ENCODE measurements at places on chromosomes 3 and 15.

DNA sequence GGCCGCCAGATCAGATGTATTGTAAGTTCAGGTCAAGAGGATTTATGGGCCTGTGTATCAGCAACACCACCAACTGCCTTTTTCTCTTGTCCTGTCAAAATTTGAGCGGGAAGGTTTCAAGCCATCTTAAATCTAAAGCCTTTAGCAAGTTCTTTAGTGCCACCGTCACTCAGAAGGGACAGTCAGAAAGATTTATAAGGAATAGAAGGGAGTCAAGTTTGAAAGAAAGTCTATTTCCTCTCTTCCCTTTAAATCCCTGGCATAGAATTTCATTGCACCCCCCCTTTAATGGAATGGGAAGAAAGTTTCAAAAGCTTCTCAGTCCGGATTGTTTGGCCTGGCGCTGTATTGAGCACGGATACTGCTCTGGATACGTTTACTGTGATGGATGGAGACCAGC is 359.4 kb downstream of the FEZF2 start:
- DNase-seq, result no peak

- DNase-seq, result peak; percentile 29
Measured at GRCh38 chr15:58440158-58440910, 8.5 kb downstream of the LIPC start.

- DNase-seq, result no peak
Measured at GRCh38 chr3:123286308-123287023, 84.7 kb downstream of the SEC22A start.

GRCh38 chr3:197491923-197492664 is 63.7 kb downstream of the BDH1 start:
- no peak for DNase-seq

GRCh38 chr3:187207062-187207461 is 9.8 kb downstream of the RTP1 start:
- no peak for DNase-seq

- no peak for DNase-seq
Measured at GRCh38 chr3:140424211-140424610, 253.7 kb upstream of the TRIM42 start.

- DNase-seq, result no peak
Measured at GRCh38 chr3:43260412-43260811, 25.9 kb upstream of the SNRK start.

- peak; percentile 45 for DNase-seq
Measured at GRCh38 chr3:184361532-184361931, at the start of the genes CLCN2 and POLR2H. CLCN2 (minus strand) TSS chr3:184361605; CDS start chr3:184361479, 126 bp downstream. POLR2H (plus strand) TSS chr3:184361710; CDS start chr3:184363493, 1,783 bp downstream.

GRCh38 chr15:58458076-58458475 is 26.3 kb downstream of the LIPC start:
- peak; percentile 28 for DNase-seq

GRCh38 chr15:58077427-58077826 is 11.9 kb upstream of the ALDH1A2 start:
- DNase-seq, result no peak

GRCh38 chr3:185760550-185760949 is 64.3 kb downstream of the IGF2BP2 start:
- DNase-seq, result no peak

GRCh38 chr3:12198301-12198700 is 39.6 kb upstream of the TIMP4 start:
- DNase-seq, result no peak

DNA sequence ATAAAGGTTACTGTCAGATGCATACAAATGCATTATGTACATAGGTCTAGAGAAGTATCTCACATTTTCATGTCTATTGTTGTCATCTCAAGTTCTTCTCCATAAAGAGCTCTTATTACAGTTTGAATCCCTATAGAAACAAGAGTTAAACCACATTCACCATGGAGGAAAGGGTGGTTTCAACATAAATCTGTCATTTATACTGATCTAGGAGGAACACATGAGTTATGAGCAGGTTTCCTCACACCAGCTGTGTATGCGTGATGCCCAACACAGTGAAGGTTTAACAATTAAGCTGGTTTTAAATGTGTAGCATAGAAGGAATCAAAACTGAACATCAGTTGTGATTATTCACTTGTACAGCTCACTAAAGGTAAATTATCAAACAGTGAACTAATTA is 251.7 kb downstream of the KCNMB2 start:
- no peak for DNase-seq

DNA sequence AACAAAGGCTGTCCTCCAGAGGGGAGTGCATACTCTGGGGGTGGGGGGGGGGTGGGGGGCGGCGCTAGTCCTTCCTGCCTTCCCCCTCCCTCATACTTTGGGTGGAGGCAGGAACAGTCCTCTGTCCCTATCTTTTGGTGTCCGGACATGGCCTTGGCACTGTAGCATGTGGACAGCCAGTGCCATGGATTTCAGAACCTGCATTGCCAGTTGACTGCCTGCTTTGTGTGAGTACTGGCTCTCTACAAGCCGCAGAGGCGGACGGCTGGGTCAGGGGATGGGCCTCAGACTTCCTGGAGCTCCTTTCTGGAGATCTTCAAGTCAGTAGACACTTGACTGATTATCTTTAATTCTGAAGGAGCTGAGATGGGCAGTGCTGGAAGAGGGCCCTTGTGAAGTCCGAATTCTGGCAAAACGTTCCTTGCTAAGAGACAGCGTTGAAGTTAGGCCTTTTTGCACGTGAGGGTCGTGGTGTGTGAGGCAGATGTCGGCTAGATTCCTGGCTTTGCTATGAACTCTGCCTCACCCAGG is 2.5 kb downstream of the CLDN11 start:
- peak; percentile 40 for DNase-seq

DNA sequence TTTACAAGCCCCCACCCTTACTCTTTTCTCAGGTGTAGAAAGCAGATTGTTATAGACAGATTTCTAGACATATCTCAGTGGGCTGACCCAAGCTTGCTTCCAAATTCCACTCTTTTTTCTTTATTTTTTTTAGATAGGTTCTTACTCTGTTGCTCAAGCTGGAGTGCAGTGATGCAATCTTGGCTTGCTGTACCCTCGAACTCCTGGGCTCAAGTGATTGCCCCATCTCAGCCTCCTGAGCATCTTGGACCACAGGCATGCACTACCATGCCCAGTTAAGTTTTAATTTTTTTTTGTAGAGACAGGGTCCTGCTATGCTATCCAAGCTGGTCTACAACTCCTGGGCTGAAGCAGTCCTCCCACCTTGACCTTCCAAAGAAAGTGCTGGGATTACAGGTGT is 53.5 kb upstream of the ADAMTS9 start:
- DNase-seq, result peak; percentile 83

GRCh38 chr3:196537319-196537984 is 22.3 kb upstream of the SMCO1 start:
- peak; percentile 27 for DNase-seq

- no peak for DNase-seq
Measured at GRCh38 chr15:98402486-98402885, 245.9 kb upstream of the IGF1R start.

GRCh38 chr15:60761505-60761845 is 282.5 kb upstream of the ICE2 start:
- DNase-seq, result no peak

DNA sequence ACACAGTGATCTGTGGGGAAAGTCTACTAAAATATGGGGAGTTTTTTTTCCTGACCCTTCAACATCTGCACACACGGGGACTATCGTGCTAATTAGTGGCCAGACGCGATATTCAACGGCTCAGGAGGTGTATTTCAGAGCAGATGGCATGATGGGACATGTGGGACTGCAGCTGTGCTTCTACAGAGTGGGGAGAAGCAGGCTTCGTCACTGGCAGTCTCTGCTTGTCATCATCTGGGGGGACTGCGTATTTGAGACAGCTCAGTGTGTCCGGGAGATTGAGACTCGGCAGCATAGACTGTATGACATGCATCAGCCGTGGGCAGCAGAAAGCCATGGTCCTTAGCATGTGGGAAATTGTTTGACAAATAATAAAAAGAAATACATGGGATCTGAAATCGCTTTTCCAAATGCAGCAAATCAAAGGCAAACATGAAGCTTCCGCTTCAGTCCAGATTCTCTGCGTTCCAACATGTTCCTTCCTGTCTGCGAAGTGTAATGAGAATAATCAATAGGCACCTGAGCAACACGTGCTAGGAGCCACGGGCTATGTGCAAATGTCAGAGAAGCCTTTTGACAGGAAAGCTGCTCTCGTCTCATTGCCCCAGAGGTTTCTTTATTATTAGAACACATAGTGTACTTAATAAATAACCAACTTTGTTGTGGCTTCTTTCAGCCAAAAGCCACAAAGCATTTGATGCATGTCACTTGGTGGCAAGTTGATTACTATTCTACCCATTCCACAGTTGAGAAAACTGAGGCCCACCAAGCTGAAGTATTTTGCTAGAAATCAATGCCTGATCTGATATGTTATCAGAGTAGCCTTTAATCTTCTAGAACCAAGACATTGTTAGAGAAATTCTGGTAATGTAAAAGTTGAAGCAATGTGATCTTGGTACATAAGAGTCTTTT is 276.3 kb downstream of the RYR3 start:
- no peak for DNase-seq

- no peak for DNase-seq
Measured at GRCh38 chr3:163543662-163544061, 1534.6 kb downstream of the SI start.

DNA sequence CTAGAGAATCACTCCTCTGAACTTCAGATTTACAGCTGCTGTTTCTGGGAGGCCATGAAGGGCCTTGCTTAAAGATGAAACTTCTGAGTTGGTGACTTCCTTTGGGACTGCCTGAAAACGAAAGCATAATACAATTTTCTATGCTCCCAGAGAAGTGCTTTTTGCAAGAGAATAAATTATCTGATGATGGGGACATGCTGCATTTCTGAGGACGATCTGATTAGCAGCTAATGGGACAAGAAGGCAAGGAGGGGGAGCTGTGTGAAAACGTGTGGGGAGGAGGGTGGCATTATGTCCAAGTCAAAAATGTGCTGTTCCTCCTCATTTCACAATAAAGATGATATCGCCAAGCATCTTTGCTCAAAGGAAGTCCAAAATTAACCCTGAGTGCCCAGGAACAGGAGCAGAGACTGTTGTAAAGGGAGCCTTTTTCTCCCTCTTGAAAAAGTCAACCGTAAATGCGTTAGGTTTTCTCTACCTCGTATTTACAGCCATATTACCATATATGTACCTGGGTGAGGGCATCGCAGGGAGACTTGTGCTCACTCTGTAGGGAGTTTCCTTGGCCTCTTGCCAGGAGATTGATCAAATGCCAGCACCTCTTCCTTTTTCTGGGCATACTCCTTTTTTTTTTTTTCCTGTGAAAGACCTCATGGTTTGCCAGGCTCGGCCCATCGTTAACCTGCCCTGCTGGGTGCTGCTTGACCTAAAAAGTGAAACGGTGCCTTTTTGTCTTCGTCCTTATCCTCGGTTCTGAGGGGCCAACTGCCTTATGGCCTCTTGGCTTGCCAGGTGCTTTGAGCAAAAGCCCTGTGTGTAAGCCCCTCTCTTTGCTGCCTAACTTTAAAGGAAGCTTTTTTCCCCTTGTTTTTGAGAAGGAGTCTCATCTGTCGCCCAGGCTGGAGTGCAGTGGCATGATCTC is 11.5 kb downstream of the ITPR1 start:
- DNase-seq, result peak; percentile 42

Data from uterus (tissue), 4 donors.